Activated gamma-delta T cell treated with Interleukin-2 at 50 U/mL for 16 hours (primary cell): ENCODE measurements at places on chromosomes 1 and 21.

GRCh38 chr1:119093721-119094120, 46.7 kb downstream of the WARS2 start:
- DNase-seq, result no peak

DNA sequence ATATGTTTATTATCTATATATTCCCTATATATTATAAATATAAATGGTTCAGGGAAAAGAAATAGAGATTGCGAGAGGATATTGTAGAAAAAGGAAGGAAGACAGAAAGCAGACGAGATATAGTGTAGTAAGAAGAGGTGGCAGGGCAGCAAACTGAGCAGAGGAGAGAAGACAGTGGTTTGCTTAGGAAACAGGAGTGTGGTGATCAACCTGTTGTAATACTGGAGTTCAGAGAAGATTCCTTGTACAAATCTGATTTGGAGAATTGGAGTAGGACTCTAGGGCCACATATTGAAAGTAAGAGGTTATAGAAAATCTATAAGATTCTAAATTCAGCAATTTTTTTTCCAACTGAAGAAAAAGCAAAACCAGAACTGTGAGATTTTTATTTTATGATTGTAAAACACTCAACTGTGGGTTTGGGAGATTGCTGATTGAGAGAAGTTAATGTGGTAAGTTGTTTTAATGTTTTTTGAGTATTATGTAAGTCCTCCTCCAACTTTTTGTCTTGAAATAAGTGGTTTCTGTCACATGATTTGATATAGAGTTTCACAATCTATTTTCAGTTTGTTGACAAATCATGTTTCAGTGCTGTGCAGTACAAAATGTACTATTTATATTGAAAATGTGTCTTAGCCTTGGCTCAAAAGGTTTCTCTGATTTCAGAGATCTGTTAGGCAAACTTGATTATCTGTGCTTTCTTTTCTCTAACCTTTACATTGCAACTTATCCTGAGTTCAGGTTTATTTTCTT, 9.6 kb upstream of the AMY2B start:
- DNase-seq, result no peak

GRCh38 chr1:230812568-230812967, 55.8 kb downstream of the C1orf198 start:
- no peak for DNase-seq

GRCh38 chr1:32047701-32048100, 25.0 kb upstream of the TMEM39B start:
- no peak for DNase-seq

GRCh38 chr1:244735404-244735803, 82.5 kb downstream of the DESI2 start:
- DNase-seq, result no peak

- DNase-seq, result no peak
These were observed 90.8 kb downstream of the PPP1R12B start for GRCh38 chr1:202439308-202439707.

- DNase-seq, result peak; percentile 73
These were observed 6.6 kb downstream of the GOLT1A start for GRCh38 chr1:204207136-204207616.

DNA sequence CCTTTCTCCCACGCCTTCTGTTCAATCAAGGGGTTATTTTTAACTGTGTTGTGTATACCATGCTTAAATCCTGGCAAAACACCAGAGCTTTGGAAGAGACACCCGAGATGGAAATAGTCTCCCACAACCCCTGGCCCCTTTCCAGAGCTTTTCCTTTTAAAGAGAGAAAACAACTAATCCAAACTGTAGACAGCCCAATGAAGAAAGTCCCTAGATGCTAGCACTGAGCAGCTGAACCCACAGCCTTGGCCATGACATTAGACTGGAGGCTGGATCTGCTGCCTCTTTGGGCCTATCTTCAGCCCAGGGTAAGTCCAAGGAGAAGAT, 64.9 kb upstream of the ARTN start:
- no peak for DNase-seq

DNA sequence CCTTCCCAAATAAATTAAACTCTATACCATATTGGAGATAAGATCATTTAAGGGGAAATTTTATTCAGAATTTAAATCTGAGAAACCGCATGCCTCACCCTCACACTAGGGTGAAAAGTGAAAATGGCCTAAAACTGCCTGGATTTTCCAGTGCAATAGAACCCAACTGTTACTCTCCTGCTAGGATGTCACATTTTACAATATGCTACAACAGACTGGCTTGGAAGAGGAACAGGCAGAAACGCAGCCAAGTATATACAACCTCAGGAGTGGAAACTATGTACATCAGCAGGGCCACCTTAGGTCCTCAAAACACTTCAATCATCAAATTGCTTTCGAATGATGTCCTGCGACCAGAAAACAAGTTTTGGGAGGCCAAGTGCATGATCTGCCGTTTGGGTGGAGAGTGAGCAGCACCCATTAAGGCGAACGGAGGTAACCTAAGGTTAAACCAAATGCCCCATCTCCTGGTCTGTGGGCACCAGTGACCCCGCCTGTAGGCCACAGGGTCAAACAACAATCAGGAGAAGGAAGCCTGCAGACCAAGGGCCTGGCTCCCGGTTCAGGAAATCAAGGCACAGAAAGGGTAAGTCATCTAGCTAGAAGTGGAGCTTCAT, 4.9 kb downstream of the RCAN1 start:
- DNase-seq, result no peak

- no peak for DNase-seq
These were observed 132.9 kb downstream of the RHOU start for GRCh38 chr1:228867951-228868730.

- DNase-seq, result no peak
These were observed 79.3 kb upstream of the DIRAS3 start for GRCh38 chr1:68129536-68130250.

GRCh38 chr1:117009132-117009531, 7.6 kb downstream of the CD101 start:
- no peak for DNase-seq

DNA sequence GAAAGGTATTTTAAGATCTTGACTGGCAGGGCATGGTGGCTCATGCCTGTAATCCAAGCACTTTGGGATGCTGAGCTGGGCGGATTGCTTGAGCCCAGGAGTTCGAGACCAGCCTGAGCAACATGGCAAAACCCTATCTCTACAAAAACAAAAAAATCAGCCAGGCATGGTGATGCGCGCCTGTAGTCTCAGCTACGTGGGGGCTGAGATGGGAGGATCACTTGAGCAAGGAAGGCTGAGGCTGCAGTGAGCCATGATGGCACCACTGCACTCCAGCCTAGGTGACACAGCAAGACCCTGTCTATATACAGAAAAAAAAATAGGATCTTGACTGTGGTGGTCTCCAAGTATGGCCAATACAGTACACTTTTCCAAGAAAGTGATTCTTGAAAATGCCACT, 16.0 kb downstream of the ARID1A start:
- no peak for DNase-seq

- no peak for DNase-seq
These were observed 130.2 kb downstream of the ZMYM4 start for GRCh38 chr1:35398739-35399138.

GRCh38 chr1:87398641-87399040, 70.0 kb downstream of the LMO4 start:
- no peak for DNase-seq

- DNase-seq, result no peak
These were observed 477.5 kb upstream of the DAB1 start for GRCh38 chr1:57901208-57901919.

GRCh38 chr1:31248276-31248675, 8.6 kb upstream of the NKAIN1 start:
- DNase-seq, result no peak

- no peak for DNase-seq
These were observed 11.8 kb upstream of the SFN start for GRCh38 chr1:26851106-26851684.

GRCh38 chr1:204345438-204345841, 14.3 kb downstream of the PLEKHA6 start:
- DNase-seq, result no peak

DNA sequence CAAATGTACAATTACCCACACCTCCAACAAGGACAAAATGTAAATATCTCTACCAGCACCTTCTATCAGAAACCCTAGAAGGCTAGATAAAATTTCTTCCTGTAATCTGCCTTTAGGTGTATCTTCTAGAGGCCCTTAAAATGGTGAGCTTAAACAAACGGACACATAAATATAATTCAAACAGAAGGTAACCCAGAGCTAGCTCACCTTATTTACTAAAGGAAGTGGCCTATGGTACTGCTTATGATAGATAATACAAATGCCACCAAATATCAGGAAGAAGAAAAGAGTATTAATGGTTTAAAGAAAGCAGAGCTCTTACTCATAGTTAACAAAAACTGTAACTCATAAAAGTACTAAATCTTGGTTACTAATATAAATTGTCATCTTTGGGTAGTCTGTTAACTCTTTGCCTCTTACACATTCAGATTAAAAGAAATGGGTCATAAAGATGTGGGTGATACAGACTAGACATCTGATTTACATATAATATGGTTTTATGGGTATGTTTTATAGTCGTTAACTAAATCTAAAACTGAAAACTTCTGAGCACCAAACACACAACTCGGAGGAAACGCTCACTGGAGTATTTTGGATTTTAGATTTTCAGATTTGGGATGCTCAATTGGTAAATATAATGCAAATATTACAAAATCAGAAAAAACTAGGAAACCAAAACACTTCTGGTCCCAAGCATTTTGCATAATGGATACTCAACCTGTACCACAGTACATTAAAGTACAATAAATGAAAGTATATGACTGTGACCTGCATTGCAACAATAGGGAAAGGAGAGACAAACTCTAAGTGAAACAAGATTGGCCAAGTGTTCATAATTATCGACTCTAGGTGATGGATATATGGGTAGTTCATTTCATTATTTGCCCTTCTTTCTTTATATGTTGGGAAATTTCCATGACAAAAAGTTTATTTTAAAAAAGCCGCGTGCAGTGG, 23.2 kb downstream of the TRIT1 start:
- DNase-seq, result no peak

DNA sequence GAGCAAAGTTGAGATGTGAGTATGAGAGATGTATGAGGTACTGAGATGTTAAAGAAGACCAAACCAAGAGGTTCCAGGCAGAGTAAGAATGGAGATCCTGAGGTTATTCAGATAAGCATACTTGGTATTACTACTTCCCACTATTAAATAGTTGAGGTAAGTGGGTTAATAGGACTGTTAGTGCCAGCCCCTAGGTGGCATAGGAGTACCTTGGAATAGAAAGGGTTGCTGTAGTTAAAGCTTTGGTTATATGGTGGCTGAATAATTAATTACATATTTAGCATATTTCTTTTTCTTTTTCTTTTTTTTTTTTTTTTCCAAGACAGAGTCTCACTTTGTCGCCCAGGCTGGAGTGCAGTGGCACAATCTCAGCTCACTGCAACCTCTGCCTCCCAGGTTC, 397.9 kb upstream of the TMPRSS15 start:
- no peak for DNase-seq

GRCh38 chr1:153057375-153057774, at the start of gene SPRR2A:
Gene SPRR2A (minus strand): TSS chr1:153057512. CDS start chr1:153056735, 777 bp downstream.
- no peak for DNase-seq

DNA sequence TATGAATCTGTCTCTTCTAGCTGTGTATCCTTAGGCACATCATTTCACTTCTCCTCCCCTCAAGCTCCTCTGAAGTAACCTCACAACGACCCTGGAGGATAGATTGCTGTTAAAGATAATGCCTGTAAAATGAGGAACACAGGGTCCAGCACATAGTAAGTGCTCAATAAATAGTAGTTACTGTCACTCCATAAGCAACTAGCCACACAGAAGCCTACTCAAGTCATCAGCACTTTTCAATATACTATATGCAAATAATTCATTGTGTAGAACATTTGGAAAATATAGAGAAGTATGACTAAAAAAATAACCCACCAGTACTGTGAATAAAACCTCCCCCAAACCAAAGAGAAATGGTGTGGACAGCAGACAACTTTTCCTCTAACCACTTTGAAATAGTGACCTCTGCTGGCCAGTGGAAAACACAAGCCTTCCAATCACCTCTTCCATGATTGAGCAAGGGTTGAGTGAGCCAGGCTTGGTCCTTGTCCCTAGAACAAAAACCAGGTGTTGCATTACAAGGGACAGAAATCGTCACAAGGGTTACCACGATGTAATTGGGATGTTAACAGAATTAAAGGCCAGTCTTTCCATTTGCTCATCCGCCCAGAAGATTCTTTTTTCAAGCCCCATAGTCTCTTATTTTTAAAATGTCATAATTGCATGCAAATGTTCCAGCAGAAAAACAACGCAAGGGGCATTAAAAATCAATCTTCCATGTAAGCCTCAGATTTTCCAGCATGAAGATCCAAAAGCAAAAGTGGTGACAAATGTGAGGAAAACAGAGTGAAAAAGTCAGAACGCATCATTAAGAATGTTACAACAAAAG, 15.7 kb upstream of the GLIS1 start:
- peak; percentile 30 for DNase-seq

GRCh38 chr1:4769516-4770280, 115.3 kb downstream of the AJAP1 start:
- DNase-seq, result no peak

- no peak for DNase-seq
These were observed 18.6 kb upstream of the RALGPS2 start for GRCh38 chr1:178706432-178706831.

DNA sequence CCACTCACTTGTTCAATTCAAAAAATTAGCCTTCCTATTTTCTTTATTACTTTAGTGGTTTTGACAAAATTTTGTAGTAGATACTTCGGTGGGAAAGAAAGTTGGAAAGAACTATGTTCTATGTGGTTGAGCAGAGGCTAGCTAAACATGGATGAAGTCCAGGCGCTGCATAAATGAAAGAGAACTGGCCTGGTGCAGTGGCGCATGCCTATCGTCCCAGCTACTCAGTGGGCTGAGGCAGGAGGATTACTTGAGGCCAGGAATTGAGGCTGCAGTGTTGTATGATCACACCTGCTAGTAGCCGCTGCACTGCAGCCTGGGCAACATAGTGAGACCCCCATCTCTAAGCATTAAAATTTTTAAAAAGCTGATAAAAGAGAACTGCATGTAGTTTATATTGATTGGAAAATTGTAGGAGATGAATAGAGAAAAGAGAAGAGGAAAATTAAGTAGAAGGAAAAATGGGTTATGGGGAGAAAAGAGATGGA, 21.0 kb downstream of the IFNAR1 start:
- no peak for DNase-seq

DNA sequence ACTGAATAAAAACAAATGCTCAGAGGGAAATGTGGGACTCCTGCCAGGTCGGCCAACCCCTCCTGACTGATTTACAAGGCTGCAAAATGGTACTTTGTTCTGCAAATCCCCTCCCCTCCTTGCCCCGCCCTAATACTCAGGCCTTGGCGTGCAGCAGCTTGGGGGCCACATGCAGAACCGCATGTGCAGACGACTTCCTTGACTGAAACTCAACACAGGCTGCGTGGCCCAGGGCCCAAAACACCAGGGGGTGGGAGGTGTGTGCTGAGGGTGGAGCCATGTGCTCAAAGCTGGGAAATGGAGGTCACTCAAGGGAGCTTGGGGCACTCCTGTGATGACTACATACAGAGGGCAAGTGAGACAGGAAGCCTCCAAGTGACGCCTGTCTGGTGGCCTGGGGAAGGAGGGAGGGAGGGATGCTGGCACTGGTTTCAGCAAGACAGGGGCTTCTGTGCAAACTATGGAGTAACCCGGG, 87.2 kb downstream of the MRPL37 start:
- DNase-seq, result peak; percentile 55
